ENCODE measurements at places on chromosomes 6 and 20. TPM values are rescaled to one million over a fixed set of nuclear protein-coding genes. Genes with fewer than 3 reads are reported as not detected.

DNA sequence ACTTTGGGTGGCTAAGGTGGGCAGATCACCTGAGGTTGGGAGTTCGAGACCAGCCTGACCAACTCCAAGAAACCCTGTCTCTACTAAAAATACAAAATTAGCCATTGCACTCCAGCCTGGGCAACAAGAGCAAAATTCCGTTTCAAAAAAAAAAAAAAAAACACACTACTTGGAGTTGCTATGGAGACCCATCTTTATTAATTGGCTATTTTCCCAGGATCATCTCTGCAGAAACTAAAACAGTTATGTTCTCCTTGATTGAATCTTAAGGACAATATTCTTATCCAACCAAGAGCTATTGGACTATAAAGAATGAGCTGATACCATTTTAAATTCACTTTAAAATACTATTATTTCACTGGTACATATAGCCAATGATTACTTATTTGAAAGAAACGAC is 14.7 kb downstream of the AKIRIN2 start:
- DNase-seq = no peak

COL9A3 gene
- 2.2 TPM for total RNA-seq

NEDD9 gene
- 17.4 TPM for total RNA-seq

RNF5 gene
- total RNA-seq = 75.4 TPM

RGS19 gene
- total RNA-seq = 5.1 TPM

PI16 gene
- 3.1 TPM for total RNA-seq

COL10A1 gene
- total RNA-seq = 1.2 TPM

DNA sequence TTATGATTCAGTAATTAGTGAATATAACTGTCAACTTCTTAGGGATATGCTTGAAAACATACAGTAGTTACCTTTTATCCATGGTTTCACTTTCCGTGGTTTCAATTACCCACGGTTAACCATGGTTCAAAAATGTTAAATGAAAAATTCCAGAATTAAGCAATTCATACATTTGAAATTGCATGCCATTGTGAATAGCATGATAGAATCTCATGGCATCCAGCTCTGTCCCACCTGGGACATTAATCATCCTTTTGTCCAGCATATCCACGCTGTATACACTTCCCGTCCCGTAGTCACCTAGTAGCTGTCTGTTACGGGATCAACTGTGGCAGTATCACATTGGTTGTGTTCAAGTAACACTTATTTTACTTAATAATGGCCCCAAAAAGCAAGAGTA is 781.7 kb upstream of the CITED2 start:
- DNase-seq = no peak

DNA sequence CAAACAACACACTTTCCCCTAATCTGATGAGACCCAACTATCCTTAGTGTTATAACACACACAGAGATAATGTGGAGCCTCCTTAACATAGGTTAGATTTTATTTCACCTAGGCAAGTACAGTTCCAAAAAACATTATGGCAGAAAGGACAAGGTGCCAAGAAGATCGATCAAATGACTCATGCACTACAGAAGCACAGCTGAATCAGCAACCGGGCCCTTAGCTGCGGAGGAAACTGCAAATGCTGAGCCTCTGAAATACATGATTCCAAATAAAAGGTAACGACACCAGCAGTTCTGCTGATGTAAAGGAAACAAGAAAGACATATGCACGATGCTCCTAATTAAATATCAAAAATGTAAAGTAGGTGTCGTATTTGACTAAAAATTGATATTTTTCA is 19.9 kb upstream of the MUC21 start:
- no peak for DNase-seq

GRCh38 chr6:7785243-7786035 is 59.5 kb downstream of the BMP6 start:
- no peak for DNase-seq

GRCh38 chr6:4637691-4638433 is 138.3 kb upstream of the CDYL start:
- no peak for DNase-seq

CASS4 gene
- total RNA-seq = 2.6 TPM

DNA sequence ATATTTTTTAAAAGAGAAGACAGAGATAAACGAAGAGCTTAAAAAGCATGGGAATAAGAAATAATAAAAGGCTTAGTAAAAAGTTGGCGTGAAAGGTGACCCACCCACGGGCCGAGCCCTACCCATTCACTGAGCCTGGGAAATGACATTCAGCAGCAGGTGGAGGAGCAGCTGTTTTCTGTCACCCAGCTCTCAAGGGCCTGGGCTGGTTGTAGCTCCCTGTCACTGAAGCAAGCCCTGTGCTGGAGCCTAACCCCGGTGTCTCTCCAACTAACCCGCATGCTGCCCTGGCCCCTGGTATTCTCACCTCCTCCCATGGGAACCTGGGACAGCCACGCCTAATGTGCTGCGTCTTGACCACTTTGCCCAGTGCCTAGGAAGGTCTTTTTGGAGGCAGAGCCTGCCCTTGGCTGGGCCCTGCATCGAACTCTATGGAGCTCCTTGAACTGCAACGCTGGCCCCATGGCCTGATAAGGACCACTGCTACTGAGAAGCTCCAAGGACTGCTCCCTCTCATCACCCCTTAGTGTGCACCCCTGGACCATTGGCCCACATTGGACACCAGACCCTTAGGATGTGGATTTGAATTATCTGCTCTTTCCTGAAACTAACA is 68.8 kb upstream of the IYD start:
- DNase-seq = no peak

DNA sequence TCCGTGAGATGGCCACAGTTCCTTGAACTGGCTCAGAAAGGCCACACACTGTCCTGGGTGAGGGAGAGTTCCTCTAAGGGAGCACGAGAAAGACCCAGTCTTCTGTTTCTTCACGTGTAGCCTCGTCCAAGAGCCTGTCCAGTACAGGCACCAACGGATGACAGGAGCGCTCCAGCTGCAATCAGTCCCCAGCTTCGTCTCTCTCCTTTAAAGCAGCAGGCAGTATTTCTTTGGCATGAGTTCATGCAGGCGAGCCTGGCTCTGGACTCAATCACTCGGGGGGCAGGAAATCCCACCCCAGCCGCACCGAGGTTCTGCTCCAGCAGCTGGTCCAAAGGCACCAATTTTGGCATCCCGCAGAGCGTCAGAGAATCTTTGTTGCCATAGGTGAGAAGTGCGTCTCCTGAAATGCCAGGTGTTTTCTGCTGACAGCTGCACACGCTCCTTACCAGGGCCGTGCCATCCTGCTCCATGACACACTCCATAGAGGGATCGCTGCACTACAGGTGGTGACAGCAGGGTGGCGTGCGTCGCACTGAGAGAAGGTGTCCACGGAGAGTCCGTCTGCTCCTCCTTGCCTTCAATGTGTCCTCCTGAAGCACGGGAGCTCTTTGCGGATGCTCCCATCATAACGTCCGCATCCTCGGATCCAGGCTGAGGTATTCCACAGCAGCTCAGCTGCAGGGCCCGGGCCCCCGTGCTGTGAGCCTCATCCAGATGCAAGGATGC is 59.6 kb upstream of the AFDN start:
- no peak for DNase-seq

NR2E1 gene
- not detected for total RNA-seq

- no peak for DNase-seq
These were observed 40.5 kb downstream of the SAMD5 start for GRCh38 chr6:147548921-147549475.

- no peak for DNase-seq
These were observed 5.7 kb upstream of the TIAM2 start for GRCh38 chr6:154989448-154989847.

- no peak for DNase-seq
These were observed 388.4 kb upstream of the JARID2 start for GRCh38 chr6:14857501-14857900.

DNA sequence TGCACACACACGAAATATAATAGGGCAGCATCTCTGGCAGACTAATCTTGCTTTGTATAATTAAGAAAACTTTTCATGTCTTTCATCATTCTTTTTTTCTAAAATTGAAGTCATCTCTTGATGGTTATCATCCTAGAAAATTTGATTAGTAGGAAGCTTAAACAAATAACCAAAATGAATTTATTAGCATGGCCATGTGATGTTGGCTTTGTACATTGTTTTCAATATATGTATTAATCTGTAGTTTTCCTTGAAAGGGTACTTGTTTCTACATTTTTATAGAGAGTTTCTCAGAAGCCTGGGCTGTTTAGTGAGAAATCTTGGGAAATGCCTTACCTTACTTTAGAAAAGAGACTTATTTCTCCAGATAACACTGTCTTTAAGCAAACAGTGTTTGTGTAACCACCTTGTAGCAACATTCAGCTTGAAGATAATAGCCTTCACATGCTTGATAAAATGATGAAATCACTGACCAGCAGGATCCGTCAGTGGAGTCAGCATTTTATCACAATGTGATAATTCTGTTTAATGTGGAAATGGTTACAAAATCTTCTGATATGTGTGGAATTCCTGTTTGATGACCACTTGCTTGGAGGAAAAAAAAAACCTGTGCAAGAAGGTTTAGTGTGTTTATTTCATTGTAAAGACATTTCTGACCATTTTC is 147.8 kb downstream of the MACROD2 start:
- DNase-seq = no peak

GRCh38 chr6:95686895-95687294 is 109.6 kb downstream of the MANEA start:
- DNase-seq = no peak

GRCh38 chr20:10739566-10739965 is 65.8 kb upstream of the JAG1 start:
- no peak for DNase-seq

- DNase-seq = no peak
These were observed 62.6 kb upstream of the AKAP12 start for GRCh38 chr6:151176911-151177770.

NCOA3 gene
- total RNA-seq = 32.4 TPM

All from ovary (tissue), 10 donors.